ENCODE measurements at places on chromosomes 5 and 9.

DNA sequence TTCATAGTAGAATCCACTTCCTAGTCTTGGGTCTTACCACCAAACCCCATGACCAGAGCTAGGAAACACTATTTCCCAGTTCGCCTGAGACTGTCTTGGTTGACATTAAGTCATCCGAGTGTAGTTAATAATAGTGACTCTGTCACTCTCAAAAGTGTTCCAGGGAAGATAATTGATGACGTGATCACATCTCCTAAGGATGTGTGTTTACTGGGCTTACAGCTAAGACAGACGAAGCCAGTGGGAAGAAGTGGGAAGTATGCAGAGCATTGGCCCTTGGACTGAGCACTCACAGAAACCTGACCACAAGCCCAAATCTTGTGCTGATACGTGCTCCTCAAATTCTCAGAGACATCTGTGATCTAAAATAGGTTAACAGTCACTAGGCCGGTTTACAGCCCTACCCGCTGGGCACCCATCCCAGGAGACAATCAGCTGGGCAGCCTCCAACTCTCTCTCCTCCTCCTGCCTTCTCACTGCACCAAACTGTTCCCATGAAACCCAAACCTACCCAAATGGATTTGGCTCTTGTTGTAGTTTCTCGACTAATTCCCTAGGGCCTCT, 316.6 kb downstream of the TLE1 start:
- DNase-seq: no peak

DNA sequence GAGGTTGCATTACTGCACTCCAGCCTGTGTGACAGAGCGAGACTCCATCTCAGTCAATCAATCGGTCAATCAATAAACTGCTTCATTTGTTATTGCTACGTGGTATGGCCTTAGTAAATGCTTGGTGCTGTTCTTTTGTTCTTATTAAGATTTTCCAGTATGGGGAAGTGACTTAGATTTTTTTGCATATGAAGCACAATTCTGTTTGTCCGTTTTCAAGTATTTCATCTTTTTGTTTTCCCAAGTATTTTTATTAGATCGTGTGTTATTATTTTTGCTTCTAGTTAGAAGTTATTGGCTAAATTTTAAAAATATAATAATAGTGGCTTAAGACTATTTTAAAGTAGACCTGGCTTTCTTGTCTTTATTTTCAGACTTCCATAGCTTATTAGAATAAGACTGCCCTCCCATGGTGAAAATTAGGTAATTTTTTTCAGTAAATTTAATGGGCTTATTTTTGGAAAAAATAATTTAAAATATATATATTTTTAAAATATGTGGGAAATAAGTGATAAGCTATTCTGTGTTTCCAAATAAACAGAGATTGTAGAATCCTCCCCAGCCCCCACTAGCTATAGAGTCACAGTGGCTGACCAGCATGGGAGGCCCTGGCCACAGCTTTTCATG, 14.7 kb upstream of the OMD start:
- DNase-seq: no peak

DNA sequence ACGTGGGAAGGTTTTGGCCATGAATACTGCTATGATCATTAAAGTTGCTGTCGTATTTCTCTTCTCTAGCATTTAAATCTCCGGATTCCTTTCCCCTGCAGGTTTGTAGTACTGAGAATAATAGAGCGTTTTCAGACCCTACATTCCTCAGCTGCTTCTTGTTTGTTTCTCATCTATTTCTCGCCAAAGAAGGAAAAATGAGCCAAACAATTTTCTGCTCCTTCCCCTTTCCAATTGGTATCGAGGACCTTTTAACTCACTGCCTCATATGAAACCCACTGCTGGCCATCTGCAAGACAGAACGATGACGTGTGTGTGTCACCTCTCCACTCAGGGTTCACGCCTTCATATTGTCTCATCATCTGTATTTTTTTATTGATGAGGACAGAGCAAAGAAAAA, 689.4 kb upstream of the WWC1 start:
- no peak for DNase-seq

DNA sequence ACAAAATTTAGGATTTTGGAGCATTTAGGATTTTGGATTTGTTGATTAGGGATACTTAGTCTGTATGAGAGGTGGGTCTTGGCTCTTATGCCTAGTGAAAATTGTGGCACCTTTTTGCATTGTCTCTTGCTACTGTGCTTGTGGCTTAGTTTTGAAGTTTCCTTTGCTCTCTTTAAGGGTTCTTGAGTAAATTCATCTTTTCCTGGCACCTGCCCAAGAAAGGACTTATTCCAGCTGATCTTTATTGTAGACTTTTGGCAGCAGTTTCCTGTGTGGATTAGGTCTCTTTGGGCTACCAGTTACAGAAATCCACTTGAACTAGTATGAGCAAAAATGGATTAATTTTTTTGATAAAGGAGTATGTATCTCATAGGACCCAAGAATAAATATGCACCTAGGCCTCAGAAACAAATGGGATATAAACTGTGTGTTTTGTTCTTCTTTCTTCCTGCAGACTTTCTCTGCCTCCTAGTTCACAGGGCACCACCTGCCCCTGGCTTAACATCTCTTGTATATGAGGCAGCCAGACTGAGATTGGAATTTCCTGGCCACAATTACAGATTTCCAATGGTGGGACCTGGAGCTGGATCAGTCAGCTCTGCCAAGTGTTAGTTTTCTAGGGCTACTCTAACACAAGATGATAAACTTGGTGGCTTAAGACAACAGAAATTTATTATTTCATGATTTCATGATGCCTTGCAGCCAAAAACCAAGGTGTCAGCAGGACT, 44.6 kb downstream of the FOCAD start:
- no peak for DNase-seq

GRCh38 chr9:105158898-105159297, 85.6 kb upstream of the SLC44A1 start:
- no peak for DNase-seq

DNA sequence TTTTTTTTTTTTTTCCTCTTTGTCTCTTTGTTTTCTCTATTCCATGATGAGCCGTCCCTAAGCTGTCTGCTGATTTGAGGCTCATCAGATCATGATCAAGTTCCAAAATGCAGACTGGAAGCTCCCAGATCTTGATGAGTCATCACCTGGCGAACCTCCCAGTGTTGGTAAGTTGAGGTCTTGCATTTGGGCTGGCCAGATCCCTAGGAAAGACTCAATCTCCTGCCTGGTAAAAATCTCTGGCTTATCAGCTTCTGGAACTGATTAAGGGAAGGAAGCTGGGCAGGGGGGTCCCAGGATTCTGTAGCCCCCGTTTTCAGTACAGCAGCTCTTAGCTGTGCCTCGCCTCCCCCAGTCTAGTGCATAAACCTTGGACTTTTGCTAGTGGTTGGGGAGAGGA, 69.0 kb downstream of the TSPAN17 start:
- no peak for DNase-seq

- DNase-seq: no peak
These were observed 313.8 kb downstream of the ASTN2 start for GRCh38 chr9:117101008-117101407.

GRCh38 chr9:28758341-28758740, 1185.1 kb upstream of the C9orf72 start:
- no peak for DNase-seq

DNA sequence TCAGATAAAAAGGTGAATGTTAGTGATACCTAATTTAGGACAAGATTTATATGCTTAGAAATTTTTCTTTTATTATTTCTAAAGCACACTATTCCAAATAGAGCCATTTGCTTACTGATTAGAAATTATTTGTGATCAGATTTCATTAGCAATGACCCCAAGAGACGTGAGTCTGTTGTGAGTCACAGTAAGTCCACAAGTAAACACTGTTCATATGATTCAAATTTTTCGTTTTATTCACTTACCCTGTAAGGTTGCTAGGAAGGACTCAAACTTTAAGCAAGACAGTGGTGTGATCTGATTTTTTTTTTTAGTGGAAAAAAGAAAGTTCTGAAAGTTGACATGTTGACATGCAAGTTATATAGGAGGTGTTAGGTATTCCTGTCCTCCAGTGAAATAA, 1.2 kb downstream of the CARD6 start:
- DNase-seq: no peak

DNA sequence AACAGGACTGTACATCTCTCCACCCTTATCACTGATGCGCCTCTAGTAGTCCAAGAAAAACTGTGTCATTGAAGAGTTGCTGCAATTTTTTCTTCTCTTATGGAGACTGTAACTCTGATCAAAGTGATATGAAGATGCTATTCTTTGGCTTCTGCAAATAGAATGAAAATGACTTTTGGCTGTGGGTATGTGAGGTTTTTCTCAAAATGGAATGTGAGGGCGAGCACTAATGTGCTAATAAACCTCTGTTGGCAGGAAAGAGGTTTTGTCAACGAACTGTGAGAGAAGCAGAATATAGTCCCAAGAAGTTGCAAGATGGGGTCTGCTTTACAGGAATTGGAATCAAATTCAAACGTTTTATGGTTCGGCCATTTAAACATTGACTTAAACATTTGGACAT, 252.0 kb upstream of the GAS1 start:
- DNase-seq: no peak

DNA sequence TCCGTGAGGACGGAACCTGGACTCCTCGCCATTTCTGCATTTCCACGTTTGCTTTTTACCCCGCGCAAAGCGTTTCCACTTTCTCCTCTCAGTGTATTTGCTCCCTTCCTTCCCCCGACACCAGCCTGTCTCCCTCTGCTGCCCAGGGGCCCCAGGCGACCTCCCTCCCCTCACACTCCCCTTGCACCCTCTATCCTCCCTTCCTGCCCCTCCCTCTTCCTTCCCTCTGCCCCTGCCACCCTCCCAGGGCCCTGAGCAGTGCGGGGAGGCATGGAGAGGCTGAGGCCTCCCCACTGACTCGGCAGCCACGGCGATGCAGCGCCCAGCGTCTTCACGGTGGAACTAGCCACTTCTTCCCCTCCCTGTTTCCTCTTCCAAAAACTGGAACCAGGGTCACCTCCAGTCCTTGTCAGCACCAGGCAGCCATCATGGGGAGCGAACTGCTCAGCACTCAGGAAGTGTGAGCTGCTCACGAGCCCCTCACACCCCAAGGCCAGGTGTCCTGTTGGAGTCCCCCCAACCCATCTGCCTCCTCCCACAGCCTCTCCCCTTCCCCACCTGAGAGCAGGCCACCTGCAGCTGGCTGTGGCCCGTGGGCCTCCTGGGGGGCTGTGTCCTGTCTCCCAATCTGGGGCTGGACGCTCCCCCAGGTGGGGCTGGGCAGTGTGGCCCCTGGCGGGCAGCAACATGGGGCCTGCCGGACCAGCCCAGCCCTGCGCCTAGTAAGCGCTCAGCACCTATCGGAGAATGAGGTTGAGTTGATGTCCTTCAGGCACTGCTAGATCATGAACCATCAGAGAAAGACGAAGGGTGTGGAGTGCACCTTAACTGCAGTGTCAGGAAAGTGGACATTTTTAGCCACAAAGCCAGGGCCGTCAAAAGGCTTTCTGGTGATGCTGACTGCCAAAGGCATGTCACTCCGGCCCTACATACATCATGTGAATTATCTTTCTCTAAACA, 17.5 kb downstream of the UBE2QL1 start:
- DNase-seq: no peak

- no peak for DNase-seq
These were observed 520.6 kb downstream of the CTNND2 start for GRCh38 chr5:11383506-11384095.

- DNase-seq: no peak
These were observed 282.0 kb downstream of the DMRT2 start for GRCh38 chr9:1332156-1332555.

DNA sequence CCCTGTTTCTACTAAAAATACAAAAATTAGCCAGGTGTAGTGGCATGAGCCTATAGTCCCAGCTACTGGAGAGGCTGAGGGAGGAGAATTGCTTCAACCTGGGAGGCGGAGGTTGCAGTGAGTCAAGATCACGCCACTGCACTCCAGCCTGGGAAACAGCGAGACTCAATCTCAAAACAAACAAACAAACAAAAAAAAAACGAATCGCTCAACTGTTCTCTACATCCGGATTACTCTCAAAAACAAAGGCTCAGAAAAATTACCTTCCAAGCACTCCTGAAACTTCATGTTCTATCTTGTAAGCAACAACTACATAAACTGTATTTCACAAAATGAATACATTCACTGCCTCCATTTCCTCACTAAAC, 14.0 kb downstream of the UBAP2 start:
- DNase-seq: no peak

DNA sequence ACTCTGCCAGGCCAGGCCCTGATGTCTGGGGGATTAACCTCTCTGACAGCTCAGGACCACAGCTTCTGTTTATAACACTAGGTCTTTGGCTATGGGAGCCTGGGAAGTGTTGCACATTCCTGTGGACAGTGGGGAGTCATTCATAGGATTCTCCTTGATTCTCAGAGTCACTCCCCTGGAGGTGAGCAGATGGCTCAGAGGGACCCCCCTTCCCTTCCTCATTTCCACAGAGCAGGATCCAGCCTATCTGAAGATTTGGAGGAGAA, 60.2 kb downstream of the NRG2 start:
- DNase-seq: no peak

GRCh38 chr9:88791105-88791805, 200.0 kb upstream of the S1PR3 start:
- no peak for DNase-seq

- DNase-seq: no peak
These were observed 181.9 kb downstream of the FGF18 start for GRCh38 chr5:171601266-171601881.

DNA sequence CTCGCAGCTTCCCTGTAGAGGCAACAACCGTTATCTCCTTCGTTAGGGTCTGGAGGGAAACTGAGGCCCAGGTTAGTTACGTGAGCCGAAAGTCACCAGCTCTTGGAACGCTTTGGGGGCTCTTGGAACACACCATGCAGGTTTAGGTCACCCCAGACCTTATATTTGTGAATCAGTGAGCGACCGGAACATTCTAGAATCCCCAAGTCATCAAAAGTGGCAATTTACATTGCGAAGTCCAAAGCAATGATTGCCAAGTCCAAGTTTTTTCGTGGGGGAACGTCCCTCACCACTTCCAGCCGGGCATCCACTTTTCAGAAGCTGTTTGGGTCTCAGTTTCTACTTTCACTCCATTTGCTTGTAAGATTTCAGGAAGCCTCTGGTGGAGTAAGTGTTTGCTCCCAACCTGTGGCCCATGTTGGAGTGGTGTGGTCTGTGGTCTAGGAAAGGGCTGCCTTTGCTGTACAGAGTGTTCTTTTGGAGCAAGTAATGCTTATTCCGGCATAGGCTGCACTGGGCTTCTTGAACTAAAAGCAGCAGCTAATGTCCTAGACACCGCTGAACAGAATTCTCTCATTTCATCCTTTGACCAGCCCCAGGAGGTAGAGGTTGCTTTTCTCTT, 32.8 kb upstream of the SPRY4 start:
- no peak for DNase-seq

GRCh38 chr9:110986529-110986928, 51.7 kb downstream of the LPAR1 start:
- DNase-seq: no peak

DNA sequence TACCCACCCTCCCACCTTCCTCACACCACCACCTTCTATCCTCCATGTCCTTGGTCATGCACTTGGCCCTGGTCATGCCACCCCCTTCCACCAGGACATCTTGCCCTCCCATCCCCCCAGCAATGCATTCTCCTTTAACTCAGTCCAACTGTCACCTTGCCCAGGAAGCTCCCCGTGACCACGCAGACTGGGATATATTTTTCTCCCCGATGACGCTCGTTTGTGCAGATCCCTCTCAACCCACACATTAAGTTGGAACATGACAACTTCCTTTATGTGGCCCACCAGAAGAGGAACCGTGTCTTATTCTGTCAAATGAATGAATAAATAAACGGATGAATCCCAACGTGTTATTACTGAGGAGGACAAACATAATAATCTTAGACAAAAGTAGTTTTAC, 82.8 kb upstream of the TAS2R1 start:
- no peak for DNase-seq

- no peak for DNase-seq
These were observed 80.9 kb downstream of the FOXD1 start for GRCh38 chr5:73367650-73368049.
